ENCODE measurements at places on chromosomes 16 and 17. TPM values are rescaled to one million over a fixed set of nuclear protein-coding genes. Genes with fewer than 3 reads are reported as not detected.

TMEM220 gene
- 0.44 TPM for total RNA-seq

KRT12 gene
- not detected for total RNA-seq

ZMYND15 gene
- total RNA-seq = not detected

CHRNE gene
- 0.38 TPM for total RNA-seq

KRT16 gene
- total RNA-seq = not detected

KCNJ2 gene
- total RNA-seq = not detected

KCNJ12 gene
- not detected for total RNA-seq

RAB37 gene
- 1.4 TPM for total RNA-seq

AANAT gene
- not detected for total RNA-seq

PARD6A gene
- total RNA-seq = 17.4 TPM

MSRB1 gene
- 24.7 TPM for total RNA-seq
